Astrocyte (in vitro differentiated cells and primary cell): ENCODE measurements at places on chromosomes 16 and 17. TPM values are rescaled to one million over a fixed set of nuclear protein-coding genes. Genes with fewer than 3 reads are reported as not detected.

GRCh38 chr17:41777157-41777573 lies 9.3 kb downstream of the JUP start:
- no peaks in the 10 kb centered on the region for H3K36me3 ChIP-seq
- H3K27ac ChIP-seq: peak overlapping the region; percentile 81
- peaks cover 39% of the 10 kb centered on the region for H3K4me1 ChIP-seq
- no peak for DNase-seq
- H3K4me3 ChIP-seq: no peak overlapping the region
- H3K27me3 ChIP-seq: no peaks in the 10 kb centered on the region

- no peak overlapping the region for H3K4me3 ChIP-seq
- peak overlapping the region; percentile 23 for H3K27ac ChIP-seq
- H3K27me3 ChIP-seq: no peaks in the 10 kb centered on the region
Observed at GRCh38 chr17:69654981-69655855, 240.7 kb downstream of the MAP2K6 start.

GRCh38 chr16:28553776-28554633 lies at the start of gene SGF29:
Gene SGF29, plus strand, starts transcription at chr16:28553920. Its CDS starts 27,150 bp downstream, at chr16:28581070.
- H3K36me3 ChIP-seq: no peaks in the 10 kb centered on the region
- H3K27me3 ChIP-seq: no peaks in the 10 kb centered on the region
- peaks cover 5% of the 10 kb centered on the region for H3K4me1 ChIP-seq
- peak; percentile 75 for DNase-seq

- no peaks in the 10 kb centered on the region for H3K4me1 ChIP-seq
- no peak overlapping the region for H3K4me3 ChIP-seq
- H3K36me3 ChIP-seq: no peaks in the 10 kb centered on the region
Observed at GRCh38 chr17:61384692-61385576, 14.7 kb upstream of the TBX2 start.

PDILT gene
- not detected in 2 replicates for total RNA-seq

ZNF263 gene
- 31.4 and 34.7 TPM in 2 replicates for total RNA-seq

DNA sequence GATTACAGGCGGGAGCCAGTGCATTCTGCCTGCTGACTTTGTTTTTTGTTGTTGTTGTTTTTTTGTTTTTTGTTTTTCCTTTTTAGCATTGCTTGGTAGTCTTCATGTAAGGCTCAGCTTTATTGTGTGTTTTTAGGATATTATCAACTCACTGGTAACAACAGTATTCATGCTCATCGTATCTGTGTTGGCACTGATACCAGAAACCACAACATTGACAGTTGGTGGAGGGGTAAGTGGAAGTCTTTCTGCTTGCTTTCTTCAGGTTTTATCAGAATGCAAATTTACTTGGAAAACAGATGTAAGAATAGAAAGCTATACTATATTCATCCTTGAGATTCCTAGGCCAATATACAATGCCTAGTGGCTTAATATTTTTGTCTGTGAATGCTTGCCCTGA lies 3.3 kb upstream of the CMTM1 start:
- H3K4me3 ChIP-seq: no peak overlapping the region
- H3K36me3 ChIP-seq: peaks cover 11% of the 10 kb centered on the region
- H3K4me1 ChIP-seq: peaks cover 5% of the 10 kb centered on the region
- no peak overlapping the region for H3K27ac ChIP-seq

GRCh38 chr17:73118951-73119391 lies 26.5 kb upstream of the SLC39A11 start:
- H3K4me1 ChIP-seq: no peaks in the 10 kb centered on the region
- no peaks in the 10 kb centered on the region for H3K27me3 ChIP-seq
- DNase-seq: no peak
- no peaks in the 10 kb centered on the region for H3K36me3 ChIP-seq
- H3K4me3 ChIP-seq: no peak overlapping the region

CDH13 gene
- 23.0 and 41.7 TPM in 2 replicates for total RNA-seq

DNA sequence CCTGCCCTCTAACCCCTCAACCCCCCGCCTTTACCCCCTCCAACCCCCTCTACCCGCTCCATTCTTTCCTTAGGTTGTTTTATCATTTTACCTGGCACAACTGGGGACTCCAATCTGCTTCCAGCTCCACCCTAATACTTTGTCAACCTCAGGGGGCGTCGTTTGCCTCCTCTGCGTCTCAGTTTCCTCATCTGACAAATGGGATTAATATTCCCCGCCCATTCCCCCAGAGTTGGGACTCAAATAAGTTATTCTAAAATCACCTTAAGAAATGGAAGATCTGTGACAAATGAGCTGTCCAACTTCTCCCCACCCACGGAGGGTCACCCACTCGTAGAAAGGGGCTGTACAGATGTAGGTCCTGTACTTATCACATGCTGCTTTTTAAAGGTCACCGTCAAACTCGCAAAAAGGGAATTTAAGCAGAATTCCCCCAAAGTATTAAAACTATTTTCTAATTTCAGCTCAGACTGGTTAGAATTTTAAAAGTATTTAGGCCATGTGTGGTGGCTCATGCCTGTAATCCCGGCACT lies 40.6 kb upstream of the CPNE2 start:
- no peak overlapping the region for H3K4me3 ChIP-seq
- H3K4me1 ChIP-seq: no peaks in the 10 kb centered on the region
- H3K27ac ChIP-seq: no peak overlapping the region
- H3K27me3 ChIP-seq: no peaks in the 10 kb centered on the region
- no peak for DNase-seq

DNA sequence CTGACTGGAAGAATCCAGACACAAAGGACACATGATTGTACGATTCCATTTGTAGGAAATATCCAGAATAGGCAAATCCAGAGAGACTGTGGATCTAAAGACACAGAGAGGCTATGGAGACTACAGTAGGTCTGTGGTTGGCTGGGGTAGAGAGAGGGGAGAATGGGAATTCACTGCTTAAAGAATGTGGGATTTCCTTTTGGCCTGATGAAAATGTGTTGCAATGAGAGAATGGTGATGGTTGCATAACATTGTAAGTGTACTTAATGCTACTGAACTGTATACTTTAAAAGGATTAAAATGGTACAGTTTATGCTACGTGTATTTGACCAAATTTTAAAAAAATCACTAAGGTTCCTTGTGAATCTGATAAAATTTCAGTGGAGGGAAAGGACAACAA lies 62.1 kb downstream of the GPRC5B start:
- H3K4me1 ChIP-seq: no peaks in the 10 kb centered on the region
- H3K27ac ChIP-seq: no peak overlapping the region
- H3K4me3 ChIP-seq: no peak overlapping the region
- DNase-seq: no peak

GRCh38 chr17:49290690-49291359 lies 60.2 kb upstream of the PHOSPHO1 start:
- peak; percentile 7 for DNase-seq
- no peak overlapping the region for H3K4me3 ChIP-seq
- H3K27me3 ChIP-seq: no peaks in the 10 kb centered on the region
- peaks cover 4% of the 10 kb centered on the region for H3K36me3 ChIP-seq
- no peaks in the 10 kb centered on the region for H3K4me1 ChIP-seq
- no peak overlapping the region for H3K27ac ChIP-seq

TMEM92 gene
- 18.3 and 28.2 TPM in 2 replicates for total RNA-seq

- H3K36me3 ChIP-seq: no peaks in the 10 kb centered on the region
- no peaks in the 10 kb centered on the region for H3K4me1 ChIP-seq
- DNase-seq: no peak
- H3K27ac ChIP-seq: no peak overlapping the region
- no peak overlapping the region for H3K4me3 ChIP-seq
Observed at GRCh38 chr16:81814751-81815428, 35.8 kb downstream of the PLCG2 start.

- no peaks in the 10 kb centered on the region for H3K4me1 ChIP-seq
- H3K4me3 ChIP-seq: no peak overlapping the region
- H3K27me3 ChIP-seq: no peaks in the 10 kb centered on the region
- no peak for DNase-seq
- no peaks in the 10 kb centered on the region for H3K36me3 ChIP-seq
Observed at GRCh38 chr16:17887963-17888362, 417.2 kb upstream of the XYLT1 start.

DNA sequence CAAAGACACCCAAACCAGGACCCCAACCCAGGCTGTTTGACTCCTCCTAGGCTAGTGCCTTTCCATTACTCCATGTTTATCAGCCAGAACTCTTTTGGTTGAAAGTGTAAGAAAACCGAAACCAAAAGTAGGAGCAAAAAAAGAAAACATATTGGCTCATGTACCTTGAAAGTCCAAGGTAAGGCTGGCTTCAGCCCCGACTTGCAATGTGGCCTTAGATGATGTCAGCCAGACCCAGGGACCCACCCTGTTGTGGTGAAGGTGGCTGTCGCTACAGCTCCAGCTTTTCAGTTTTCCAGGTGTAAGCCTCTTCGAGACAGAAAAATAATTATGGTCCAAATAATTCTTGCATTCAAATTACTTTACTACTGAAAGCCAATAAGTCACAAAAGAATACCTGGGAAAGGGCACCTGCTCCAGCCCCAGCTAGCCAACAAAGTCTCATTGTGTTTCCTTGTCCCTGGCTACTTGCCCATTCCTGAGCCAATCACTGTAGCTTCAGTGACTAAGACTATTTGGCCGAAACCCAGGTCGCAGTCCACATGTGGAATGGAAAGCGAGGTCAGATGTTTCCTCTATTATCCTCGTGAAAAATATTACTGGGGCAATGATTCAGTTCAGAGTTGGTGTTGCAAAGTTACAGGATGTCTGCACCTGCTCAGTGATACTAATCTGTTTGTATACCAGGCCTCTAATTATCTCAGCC lies 20.7 kb downstream of the DNAH9 start:
- H3K27me3 ChIP-seq: no peaks in the 10 kb centered on the region
- no peaks in the 10 kb centered on the region for H3K36me3 ChIP-seq
- H3K4me1 ChIP-seq: no peaks in the 10 kb centered on the region

- H3K36me3 ChIP-seq: peaks cover 11% of the 10 kb centered on the region
- no peak for DNase-seq
- no peak overlapping the region for H3K4me3 ChIP-seq
- no peaks in the 10 kb centered on the region for H3K4me1 ChIP-seq
- no peak overlapping the region for H3K27ac ChIP-seq
Observed at GRCh38 chr16:81374550-81374949, 59.8 kb downstream of the GAN start.

SLFN14 gene
- not detected in 2 replicates for total RNA-seq

- no peak overlapping the region for H3K4me3 ChIP-seq
- H3K4me1 ChIP-seq: peaks cover 2% of the 10 kb centered on the region
- DNase-seq: no peak
- H3K27ac ChIP-seq: no peak overlapping the region
- peaks cover 13% of the 10 kb centered on the region for H3K36me3 ChIP-seq
Observed at GRCh38 chr16:56368545-56368944, 56.8 kb downstream of the AMFR start.

- no peak overlapping the region for H3K27ac ChIP-seq
- no peak overlapping the region for H3K4me3 ChIP-seq
- no peaks in the 10 kb centered on the region for H3K4me1 ChIP-seq
- H3K36me3 ChIP-seq: no peaks in the 10 kb centered on the region
- no peaks in the 10 kb centered on the region for H3K27me3 ChIP-seq
- DNase-seq: no peak
Observed at GRCh38 chr16:31271621-31272190, 11.9 kb downstream of the ITGAM start.

PLEKHH3 gene
- total RNA-seq: 14.1 and 14.5 TPM in 2 replicates

- no peaks in the 10 kb centered on the region for H3K36me3 ChIP-seq
- H3K27me3 ChIP-seq: no peaks in the 10 kb centered on the region
- H3K4me1 ChIP-seq: no peaks in the 10 kb centered on the region
- H3K4me3 ChIP-seq: peak overlapping the region; percentile 70
- DNase-seq: peak; percentile 94
- H3K27ac ChIP-seq: peak overlapping the region; percentile 84
Observed at GRCh38 chr16:21501869-21502667, 97.3 kb upstream of the METTL9 start.

GRCh38 chr17:58337210-58337599 lies 8.6 kb upstream of the TSPOAP1 start:
- peaks cover 32% of the 10 kb centered on the region for H3K4me1 ChIP-seq
- no peaks in the 10 kb centered on the region for H3K27me3 ChIP-seq
- peak overlapping the region; percentile 56 for H3K27ac ChIP-seq
- no peaks in the 10 kb centered on the region for H3K36me3 ChIP-seq
- no peak overlapping the region for H3K4me3 ChIP-seq

DNA sequence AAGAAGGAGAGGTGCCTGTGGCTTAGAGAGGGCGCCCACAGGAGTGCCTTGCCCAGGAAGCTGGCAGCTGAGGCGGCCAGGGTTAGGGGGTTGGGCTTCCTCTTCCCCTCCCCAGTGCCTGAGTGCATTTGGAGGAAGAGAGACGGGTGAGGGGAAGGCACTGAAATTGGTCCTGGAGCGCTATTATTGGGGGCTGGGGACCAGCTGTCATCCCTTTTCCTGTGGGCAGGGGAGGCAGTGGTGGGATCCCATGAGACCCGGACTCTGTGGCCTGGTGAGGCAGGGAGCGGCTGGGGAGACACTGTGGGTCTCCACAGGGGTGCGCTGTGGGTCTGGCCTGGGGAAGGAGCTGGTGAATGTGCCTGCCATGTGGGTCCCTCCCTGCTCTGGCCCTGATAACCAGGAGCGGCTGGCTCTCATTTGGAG lies 259.7 kb downstream of the SEC14L1 start:
- no peak overlapping the region for H3K27ac ChIP-seq
- H3K36me3 ChIP-seq: peaks cover 2% of the 10 kb centered on the region
- no peak for DNase-seq
- H3K27me3 ChIP-seq: no peaks in the 10 kb centered on the region

CHST4 gene
- total RNA-seq: 0.09 TPM in 1 of 2 replicates, not detected in the other

NOG gene
- 19.9 and 23.0 TPM in 2 replicates for total RNA-seq

DNA sequence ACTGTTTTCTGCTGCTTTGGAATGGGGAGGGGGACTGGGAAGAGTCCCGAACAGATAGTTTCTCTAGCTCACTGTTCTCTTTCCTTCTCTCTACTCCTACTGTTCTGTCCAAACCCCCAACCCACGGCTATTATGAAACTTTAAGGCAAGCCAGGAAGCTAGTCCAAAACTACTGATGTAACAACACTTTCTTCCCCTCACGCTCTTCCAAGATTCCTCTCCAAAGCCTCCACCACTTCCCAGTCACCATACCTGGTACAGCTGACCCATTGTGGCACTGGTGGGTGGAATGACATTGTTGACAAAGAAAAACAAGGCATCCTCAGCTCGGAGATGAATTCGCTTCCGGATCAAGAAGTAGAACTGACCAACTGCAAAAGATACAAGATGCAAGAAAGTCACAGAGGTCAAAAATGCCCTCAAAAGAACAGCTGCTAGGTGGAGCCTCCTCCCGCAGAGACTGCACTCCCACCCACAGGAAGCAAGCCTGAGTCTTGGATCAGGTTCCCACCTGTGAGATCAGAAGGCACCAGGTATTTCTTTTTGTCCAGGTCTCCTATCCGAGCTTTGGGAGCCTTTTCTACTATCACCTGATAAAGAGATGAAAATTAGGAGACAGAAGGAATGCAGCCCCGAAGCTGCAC lies 1.0 kb downstream of the GABARAP start:
- peak overlapping the region; percentile 92 for H3K4me3 ChIP-seq
- peaks cover 33% of the 10 kb centered on the region for H3K36me3 ChIP-seq
- H3K27me3 ChIP-seq: no peaks in the 10 kb centered on the region
- peak overlapping the region; percentile 98 for H3K27ac ChIP-seq

GRCh38 chr16:14148569-14148968 lies 77.5 kb downstream of the MRTFB start:
- H3K36me3 ChIP-seq: no peaks in the 10 kb centered on the region
- H3K4me1 ChIP-seq: no peaks in the 10 kb centered on the region
- H3K4me3 ChIP-seq: no peak overlapping the region

TLCD3B gene
- 1.4 and 1.9 TPM in 2 replicates for total RNA-seq

- no peaks in the 10 kb centered on the region for H3K27me3 ChIP-seq
- H3K4me3 ChIP-seq: peak overlapping the region; percentile 42
- H3K4me1 ChIP-seq: peaks cover 25% of the 10 kb centered on the region
- no peaks in the 10 kb centered on the region for H3K36me3 ChIP-seq
Observed at GRCh38 chr17:2050300-2051060, 4.4 kb upstream of the HIC1 start.

- no peaks in the 10 kb centered on the region for H3K36me3 ChIP-seq
- H3K27ac ChIP-seq: no peak overlapping the region
- H3K4me3 ChIP-seq: no peak overlapping the region
Observed at GRCh38 chr16:25841761-25842160, 150.0 kb downstream of the HS3ST4 start.
